ENCODE measurements at places on chromosomes 4 and X.

DNA sequence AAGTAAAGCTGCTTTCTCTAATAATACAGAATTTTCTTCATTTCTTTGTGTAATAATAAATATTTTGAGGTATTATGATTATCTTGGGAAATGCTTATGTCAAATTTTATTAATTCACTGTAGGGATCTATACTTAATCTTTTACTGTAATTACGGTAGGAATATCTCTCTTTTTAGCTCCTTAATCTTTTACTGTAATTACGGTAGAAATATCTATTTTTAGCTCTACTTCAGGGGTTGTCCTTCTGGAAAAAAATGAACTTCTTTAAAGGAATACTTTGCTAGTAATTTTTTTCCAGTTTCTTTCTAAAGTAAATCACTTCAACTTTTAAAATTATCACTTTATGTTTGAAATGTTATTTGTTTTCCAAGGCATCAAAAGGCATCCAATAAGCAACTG lies 2229.4 kb upstream of the AGA start:
- DNase-seq, result no peak

GRCh38 chr4:53013873-53014775 lies 152.0 kb downstream of the RASL11B start:
- no peak for DNase-seq

DNA sequence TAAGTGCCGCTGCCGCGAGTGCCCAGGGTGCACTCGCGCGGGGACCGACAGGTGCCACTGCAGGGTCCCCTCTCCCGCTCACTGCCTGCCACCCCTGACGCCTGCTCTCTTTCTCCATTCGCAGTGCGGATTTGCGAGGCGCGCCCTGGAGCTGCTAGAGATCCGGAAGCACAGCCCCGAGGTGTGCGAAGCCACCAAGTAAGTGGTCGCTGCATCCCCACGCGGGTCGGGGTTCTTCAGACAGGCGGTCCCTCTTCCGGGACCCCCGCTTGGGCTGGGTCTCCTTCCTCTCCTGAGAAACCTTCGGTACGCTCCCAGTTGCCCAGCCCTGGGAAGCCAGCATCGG lies 547 bp downstream of the GUCY1A1 start:
- no peak for DNase-seq

DNA sequence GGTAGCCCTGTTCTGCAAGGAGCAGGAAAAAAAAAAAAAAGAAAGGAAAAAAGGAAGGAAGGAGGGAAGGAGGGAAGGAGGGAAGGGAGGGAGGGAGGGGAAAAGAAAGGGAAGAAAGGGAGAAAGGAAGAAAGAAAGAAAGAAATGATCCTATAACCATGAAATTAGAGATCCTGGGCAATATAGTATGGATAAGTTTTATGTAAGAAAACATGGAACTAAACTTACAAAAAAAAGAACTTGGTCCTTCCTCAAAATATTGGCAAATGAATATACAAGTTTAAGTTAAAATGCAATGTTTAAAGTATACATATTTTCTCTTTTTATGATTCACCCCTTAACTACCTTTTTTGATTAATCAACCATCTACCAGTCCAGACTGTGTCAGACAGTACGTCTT lies 18.9 kb downstream of the BBS7 start:
- no peak for DNase-seq

DNA sequence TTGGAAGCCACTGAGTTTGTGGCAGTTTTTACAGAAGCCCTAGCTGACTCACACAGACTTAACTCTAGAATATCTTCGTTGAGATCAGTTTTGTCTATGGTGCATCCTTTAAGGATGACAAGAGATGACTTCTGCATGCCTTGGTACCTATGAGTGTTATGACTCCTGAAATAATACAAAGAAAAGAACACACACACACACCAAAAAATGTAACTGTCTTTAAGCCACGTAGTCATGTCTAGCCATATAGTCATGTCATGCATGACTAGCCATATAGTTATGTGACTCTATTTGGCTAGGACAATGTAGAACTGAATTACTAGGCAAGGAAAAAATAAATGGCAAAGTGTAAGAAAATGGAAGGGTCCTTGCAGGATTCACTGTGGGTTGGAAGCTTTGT lies 447.8 kb downstream of the NLGN4X start:
- DNase-seq, result no peak

DNA sequence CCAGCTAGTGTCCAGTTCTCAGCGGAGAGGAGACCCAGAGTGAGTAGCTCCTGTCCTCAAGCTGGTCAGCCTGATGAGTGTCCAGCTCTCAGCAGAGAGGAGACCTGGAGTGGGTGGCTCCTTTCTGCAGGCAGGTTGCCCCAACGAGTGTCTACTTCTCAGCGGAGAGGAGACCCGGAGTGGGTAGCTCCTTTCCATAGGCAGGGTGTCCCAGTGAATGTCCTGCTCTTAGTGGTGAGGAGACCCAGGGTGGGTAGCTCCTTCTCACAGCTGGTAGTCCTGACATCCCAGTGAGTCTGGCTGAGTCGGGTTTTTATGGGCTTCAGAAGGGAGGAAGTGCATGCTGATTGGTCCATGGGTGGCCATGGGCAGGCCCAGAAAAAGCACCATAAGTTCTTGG lies 55.7 kb upstream of the NUDT6 start:
- no peak for DNase-seq

GRCh38 chr4:145825255-145825654 lies 113.4 kb downstream of the ZNF827 start:
- DNase-seq, result no peak

DNA sequence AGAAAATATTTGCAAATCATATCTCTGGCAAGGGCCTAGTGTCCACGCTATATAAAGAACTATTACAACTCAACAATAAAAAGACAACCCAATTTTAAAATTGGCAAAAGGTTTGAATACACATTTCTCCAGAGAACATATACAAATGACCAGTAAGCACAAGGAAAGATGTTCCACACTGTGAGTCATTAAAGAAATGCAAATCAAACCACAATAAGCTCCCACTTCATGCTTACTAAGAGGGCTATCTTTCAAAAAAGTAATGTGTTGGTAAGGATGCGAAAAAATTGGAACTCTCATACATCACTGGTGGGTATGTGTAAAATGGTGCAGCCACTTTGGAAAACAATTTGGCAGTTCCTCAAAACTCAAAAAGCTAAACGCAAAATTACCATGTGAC lies 884.0 kb upstream of the INTU start:
- no peak for DNase-seq

GRCh38 chrX:68686097-68686977 lies 38.9 kb downstream of the STARD8 start:
- DNase-seq, result no peak

- no peak for DNase-seq
Observed at GRCh38 chr4:113835005-113835404, 73.5 kb upstream of the CAMK2D start.

DNA sequence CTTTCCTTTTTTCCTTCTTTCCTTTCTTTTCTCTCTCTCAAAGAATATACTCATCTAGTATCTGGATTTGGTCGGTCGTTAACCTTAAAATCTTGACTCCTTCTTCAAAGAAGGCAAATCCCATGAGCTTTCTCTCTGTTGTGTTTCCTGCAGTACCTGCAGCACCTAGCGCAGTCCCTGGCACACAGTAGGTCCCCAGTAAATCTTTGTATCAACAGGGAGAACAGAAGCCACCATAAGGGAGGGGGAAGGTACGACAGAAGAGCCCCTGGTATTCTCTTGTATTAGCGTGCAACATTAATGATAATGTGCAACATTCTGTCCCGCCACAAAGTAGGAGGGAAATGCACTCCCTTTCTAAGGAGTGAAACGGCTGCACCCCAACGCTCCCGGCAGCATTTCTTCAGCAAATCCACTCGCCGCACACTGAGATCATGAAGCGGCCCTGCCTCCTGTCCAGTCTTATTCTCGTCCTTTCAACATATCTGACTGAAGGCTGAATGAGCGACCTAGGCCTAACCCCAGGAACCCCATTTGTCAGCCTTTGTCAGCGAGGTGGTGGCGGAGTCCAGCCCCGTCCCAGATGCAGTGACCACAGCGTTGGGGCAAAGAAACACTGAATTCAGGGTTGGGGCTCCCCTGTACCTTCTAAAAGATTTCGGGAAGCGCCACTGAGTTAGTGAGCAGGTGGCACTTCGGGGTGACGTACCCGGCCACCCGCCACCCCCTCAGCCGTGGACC lies 133.7 kb downstream of the AMELX start:
- DNase-seq, result no peak

DNA sequence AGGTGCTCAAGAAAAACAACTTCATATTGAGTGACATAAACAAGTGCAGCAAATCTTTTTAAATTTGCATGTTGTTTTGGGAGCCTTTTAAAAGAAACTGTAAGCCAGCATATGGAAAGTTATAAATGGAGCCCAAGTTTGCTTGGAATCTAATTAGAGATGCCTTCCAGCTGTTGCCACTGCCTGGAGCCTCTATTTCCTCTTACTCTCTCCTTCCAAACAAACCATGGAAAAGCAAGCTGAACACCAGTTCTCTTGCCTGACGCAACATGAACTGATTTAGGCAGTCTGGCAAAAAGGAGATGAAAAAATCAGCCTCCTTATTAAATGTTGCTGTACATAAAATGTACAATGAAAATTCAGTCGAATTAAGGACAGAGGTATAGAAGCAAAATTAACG lies 21.5 kb downstream of the ARSJ start:
- DNase-seq, result no peak

GRCh38 chrX:17741123-17741511 lies 3.8 kb downstream of the SCML1 start:
- DNase-seq, result no peak

GRCh38 chr4:3701736-3702560 lies 64.2 kb upstream of the ADRA2C start:
- no peak for DNase-seq

GRCh38 chrX:69027181-69028005 lies 137.9 kb downstream of the PJA1 start:
- DNase-seq, result no peak

DNA sequence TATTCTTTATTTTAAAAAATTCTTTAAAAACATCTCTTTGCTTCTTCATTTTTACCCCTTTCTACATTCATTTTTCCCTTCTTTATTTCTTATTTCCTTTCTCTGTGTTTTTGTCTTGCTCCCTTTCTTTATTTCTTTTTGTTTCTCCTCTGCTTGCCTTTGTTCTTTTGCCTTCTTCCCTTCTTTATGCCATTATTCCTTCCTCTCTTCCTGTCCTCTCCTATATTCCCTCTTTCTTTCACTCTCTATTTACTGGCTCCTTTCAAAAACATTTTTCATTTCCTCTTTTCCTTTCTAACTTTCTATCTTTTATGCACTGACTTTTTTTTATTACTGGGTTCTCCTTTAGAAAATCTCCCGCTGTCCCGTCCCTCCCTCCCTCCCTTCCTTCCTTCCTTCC lies 102.2 kb downstream of the RBMX2 start:
- DNase-seq, result no peak

- DNase-seq, result no peak
Observed at GRCh38 chrX:48617542-48618340, 20.4 kb downstream of the WDR13 start.

DNA sequence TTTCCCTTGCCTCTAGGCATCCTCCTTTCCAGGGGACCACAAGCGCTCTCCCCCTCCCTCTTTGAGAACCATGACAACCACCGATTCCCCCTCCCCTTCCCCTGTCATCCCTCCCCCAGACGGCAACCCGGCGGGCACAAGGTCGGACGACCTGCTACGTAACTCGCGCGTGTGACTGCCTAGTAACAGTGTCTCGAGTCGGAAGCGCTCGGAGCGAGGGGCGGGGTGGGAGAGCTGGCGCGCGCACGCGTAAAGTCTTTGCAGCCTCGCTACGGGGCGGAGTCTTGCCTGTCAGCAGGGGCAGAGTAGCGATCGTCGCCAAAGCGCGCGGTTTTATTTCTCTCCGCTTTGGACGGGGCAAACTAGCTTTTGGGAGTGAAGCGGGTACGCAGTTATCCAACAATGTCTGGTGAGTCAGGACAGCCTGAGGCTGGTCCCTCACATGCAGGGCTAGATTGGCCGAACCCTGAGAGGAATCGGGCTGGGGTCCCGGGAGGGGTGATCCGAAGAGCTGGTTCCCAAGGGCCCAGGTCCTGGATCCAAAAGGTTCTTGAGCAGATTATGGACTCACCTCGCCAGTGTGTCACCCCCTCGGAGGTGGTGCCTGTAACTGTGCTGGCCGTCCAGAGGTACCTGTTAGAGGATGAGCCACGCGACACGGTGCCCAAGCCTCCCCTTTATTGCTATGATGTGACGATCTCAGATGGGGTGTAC lies at the start of gene RADX:
Gene RADX, plus strand, starts transcription at position 300 of the 714 bp plus-strand sequence. Its CDS starts 103 bp downstream, at position 403.
- peak; percentile 67 for DNase-seq

DNA sequence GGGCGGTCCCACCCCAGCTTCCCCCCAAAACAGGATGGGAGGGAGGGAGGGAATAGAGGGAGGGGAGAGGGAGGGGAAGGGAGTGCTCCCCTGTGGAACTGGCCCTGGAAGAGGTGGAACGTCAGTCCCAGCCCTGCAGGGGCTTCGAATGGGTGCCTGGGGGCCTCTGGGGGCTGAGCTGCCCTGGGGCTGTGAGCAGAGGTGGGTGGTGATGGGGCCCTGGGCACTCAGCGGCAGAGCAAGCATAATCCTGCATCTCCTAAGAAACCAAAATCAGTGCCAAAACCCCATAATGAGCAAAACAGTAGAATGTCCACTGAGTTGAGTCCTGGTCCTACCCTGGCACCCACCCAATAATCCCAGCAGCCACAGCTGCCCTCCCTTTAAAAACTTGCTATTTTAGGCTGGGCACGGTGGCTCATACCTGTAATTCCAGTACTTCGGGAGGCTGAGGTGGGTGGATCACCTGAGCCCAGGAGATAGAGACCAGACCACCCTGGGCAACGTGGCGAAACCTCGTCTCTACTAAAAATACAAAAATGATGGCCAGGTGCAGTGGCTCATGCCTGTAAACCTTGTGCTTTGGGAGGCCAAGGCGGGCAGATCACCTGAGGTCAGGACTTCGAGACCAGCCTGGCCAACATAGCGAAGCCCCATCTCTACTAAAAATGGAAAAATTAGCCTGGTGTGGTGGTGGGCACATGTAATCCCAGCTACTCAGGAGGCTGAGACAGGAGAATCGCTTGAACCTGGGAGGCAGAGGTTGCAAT lies 11.1 kb downstream of the DOK7 start:
- DNase-seq, result no peak

DNA sequence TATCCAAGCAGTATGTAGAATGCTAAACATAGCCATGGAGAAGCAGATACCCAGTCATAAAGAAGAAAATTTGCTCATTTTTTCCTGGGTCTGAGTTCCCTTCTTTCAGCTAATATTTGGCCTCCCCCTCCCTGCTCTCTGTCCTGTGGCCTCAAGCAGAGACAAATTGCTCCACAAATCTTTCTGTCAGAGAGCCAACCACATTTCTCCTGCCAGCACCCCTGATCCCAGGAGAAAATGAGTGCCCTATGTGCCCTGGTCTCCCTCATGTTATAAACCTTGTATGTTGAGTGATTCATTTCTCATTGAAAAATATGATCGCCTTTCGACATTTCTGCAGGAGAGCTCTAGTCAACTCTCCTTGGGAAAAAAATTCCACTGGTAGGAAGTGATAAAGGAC lies 82.0 kb downstream of the TMEM156 start:
- DNase-seq, result no peak

- no peak for DNase-seq
Observed at GRCh38 chrX:133454491-133454914, 39.2 kb upstream of the GPC4 start.

DNA sequence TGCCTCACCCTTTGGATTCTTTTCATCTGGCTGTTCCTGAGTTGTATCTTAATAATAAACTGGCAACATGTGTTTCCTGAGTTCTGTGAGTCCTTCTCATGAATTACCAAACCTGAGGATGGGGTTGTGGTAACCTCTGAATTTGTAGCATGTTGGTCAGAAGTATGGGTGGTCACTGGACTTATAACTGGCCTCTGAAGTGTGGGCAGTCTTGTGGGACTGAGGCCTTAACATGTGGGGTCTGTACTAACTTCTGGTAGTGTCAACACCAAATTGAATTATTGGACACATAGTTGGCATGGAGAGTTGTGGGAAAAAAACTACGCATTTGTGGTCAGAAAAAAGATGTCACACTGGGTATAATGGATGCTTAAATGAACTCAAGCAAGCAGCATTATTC lies 45.0 kb upstream of the TNIP3 start:
- no peak for DNase-seq

All from Panc1 (cell line).